ENCODE measurements at places on chromosomes 11 and 22.
A peak's percentile ranks its signal among the peaks of the same experiment; 100 is the strongest.

DNA sequence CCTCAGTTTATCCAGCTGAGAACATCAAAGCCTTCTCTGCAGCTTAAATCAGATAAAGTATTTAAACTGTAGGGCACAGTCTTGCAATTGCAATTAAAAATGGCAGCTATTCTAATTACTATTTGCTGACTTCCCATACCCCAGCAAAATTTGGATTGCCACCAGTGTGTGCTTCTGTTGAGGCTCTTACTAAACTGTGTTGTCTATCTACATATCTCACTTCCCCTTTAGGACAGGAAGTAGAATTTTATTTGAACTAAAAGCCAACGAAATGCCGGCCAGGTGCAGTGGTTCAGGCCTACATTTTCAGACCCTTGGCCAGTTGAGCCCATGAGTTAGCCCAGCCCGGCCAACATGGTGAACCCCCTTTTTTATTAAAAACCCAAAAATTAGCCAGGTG, 7.1 kb downstream of the SAA4 start:
- DNase-seq, result peak; percentile 81

DNA sequence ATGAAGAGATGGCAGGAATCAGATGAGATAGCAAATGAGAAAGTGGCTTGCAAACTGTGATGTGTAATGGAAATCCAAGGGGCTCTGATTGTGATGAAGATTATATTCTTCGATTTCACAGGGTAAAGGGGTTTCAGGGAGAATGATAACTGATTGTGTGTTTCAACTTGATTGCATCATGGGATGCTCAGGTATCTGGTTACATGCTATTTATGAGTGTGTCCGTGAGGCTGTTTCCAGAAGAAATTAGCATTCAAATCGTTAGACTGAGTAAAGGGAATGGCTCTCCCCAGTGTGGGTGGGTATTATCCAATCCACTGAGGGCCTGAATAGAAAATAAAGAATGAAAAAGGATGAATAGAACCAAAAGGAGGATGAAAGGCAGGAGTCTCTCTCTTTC, 278.7 kb upstream of the LARGE1 start:
- no peak for DNase-seq

DNA sequence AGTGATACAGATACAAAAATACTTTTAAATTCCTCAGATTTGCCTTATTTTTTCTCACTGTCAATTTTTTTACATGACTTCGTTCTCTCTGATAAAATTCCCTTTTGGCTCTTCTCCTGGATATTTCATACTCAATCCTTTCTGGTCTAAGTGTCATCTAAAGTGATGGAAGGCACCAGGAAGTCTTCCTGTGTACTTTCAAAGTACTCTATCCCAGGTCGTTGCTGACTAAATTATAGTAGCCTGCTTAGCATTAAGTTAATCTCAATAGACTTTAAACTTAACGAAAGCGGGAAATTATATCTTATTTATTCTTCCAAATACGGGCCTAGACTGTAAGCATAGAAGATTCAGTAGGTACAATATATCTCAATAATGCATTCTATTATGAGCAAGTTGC, 67.8 kb downstream of the CASP12 start:
- DNase-seq, result no peak

- no peak for DNase-seq
Measured at GRCh38 chr22:23789121-23789520, 2.4 kb downstream of the SMARCB1 start.

- DNase-seq, result no peak
Measured at GRCh38 chr11:66835768-66836405, 7.4 kb upstream of the RCE1 start.

GRCh38 chr11:116865696-116866095, 28.3 kb upstream of the APOA1 start:
- no peak for DNase-seq

- DNase-seq, result no peak
Measured at GRCh38 chr11:48062649-48063048, 82.3 kb downstream of the PTPRJ start.

DNA sequence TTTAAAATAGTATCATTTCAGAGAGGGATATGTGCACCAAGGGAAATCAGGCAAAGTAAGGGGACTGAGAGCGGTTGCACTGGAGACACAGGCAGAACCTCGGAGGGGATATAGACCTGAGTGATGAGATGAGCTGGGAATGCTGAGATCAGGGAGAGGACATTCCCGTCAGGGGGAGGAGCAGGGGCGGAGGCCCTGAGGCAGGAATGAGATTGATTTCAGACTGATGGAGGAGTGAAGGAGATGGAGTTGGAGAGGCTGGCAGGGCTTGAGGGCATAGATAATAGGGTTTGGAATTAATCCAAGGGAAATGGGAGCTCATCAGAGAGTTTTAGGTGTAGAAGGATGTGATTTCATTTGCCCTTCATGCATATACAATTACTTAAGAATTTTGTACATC, 13.2 kb downstream of the CD6 start:
- no peak for DNase-seq

DNA sequence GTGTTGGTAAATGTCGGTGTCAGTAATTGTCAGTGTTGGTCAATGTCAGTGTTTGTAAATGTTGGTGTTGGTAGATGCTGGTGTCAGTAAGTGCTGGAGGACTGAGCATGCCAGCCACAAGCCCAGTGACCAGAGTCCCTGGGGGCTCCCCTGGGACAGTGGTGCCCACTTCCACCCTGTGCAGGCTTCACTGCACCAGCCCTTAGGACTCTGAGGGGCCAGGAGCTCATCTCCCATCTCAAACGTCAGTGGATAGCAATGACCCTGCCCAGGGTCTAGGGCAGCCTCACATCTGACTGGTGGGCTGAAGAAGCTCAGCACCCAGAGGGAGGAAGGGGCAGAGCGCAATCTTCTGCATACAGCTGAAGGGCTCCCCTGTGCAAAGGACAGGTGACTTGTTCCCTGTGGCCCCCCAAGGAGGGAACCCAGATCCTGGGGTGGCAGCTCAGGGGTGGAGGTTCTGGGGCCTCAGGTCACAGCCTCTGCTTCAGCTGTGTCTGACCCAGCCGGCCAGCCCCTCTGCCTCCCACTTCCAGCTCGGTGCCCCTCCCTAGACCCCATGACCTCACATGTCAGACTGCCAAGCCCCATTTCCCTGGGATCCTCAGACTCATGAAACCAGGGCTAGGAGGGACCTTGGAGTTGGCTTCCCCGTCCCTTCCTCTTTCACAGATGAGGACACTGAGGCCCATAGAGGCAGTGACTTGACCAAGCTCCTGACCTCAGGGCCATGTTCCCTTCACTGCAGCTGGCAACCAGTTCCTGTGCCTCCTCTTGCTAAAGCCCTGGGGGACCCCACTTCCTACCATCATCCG, 138.4 kb downstream of the CRYBB2 start:
- DNase-seq, result no peak

DNA sequence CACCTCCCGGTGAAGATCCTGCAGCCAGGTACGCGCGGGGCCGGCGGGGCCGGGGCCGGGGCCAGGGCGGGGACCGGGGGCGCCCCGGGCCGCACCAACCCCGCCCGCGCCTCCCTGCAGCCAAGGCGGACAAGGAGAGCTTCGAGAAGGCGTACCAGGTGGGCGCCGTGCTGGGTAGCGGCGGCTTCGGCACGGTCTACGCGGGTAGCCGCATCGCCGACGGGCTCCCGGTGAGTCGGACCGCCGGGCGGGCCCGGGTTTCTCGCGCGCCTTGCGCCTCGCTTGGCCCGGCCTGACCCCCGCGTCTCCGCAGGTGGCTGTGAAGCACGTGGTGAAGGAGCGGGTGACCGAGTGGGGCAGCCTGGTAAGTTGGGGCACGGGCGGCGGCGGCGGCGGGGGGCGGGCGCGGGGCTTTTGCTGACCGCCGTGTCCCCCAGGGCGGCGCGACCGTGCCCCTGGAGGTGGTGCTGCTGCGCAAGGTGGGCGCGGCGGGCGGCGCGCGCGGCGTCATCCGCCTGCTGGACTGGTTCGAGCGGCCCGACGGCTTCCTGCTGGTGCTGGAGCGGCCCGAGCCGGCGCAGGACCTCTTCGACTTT, 531 bp downstream of the PIM3 start:
- DNase-seq, result peak; percentile 51

DNA sequence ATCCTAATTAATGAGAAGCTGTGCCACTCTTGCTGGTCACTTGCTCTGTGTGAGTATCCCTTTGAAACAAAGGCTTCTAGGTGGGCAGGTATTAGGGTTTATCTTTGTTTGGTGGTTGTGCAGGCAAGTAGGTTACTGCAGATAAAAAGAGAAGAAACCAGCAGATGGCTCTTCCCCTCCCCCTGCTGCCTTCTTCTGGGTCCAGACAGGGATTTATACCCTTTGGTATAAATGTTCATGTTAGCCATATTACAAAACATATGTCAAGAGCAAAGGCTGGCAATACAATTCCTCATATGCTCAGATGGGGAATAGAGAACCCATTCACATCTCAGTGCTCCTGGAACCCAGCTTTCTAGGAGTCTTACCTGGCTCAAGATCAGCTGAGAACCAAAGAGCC, 109.9 kb downstream of the NAV2 start:
- DNase-seq, result no peak

DNA sequence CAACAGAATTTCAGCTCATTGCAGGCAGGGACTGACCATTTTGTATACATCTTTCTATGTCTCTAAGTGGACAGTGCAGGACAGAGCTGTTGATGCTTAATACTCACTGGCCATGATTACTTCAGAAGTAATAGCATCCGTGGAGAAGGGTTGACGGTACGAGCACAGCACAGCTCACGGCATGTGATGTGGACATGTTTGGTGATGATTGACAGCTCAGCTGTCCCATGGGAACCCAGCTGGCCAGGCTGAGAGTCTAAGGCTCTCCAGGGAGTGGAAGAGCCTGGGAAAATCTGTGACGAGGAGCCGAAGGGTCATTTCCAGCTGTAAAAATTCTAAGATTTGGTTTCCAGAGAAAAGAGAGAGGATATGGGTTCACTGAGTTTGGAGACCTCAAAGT, 198.2 kb downstream of the SNX19 start:
- no peak for DNase-seq

DNA sequence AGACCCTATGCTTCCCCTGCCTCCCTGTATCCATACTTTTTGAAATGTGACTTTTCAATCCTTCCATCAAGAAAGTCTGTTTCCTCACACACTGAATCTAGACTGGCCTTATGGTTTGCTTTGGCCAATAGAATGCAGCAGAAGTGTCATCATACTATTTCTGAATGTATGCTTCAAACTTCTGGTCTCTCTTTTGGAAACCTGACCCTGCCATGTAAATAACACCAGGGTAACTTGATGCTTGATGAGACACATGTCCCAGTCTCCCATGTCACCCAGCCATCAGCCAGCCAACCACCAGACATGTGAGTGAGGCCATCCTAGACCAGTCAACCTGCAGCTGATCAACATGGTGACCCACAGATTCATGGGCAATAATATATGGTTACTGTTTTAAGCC, 29.7 kb upstream of the CAVIN3 start:
- no peak for DNase-seq

DNA sequence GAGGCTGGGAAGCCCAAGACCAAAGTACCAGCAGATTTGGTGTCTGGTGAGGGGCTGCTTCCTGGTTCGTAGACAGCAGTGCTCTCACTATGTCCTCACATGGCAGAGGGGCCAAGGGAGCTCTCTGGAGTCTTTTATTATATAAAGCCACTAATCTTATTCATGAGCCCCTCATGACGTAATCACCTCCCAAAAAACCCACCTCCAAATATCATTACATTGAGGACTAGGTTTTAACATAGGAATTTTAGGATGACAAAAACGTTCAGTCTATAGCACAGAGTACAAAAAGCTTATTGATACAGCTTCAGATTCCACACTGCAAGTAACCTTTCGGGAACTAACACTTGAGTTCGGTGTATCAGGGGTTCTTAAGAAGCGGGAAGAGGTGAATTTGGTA, 4.1 kb upstream of the MS4A18 start:
- DNase-seq, result no peak

DNA sequence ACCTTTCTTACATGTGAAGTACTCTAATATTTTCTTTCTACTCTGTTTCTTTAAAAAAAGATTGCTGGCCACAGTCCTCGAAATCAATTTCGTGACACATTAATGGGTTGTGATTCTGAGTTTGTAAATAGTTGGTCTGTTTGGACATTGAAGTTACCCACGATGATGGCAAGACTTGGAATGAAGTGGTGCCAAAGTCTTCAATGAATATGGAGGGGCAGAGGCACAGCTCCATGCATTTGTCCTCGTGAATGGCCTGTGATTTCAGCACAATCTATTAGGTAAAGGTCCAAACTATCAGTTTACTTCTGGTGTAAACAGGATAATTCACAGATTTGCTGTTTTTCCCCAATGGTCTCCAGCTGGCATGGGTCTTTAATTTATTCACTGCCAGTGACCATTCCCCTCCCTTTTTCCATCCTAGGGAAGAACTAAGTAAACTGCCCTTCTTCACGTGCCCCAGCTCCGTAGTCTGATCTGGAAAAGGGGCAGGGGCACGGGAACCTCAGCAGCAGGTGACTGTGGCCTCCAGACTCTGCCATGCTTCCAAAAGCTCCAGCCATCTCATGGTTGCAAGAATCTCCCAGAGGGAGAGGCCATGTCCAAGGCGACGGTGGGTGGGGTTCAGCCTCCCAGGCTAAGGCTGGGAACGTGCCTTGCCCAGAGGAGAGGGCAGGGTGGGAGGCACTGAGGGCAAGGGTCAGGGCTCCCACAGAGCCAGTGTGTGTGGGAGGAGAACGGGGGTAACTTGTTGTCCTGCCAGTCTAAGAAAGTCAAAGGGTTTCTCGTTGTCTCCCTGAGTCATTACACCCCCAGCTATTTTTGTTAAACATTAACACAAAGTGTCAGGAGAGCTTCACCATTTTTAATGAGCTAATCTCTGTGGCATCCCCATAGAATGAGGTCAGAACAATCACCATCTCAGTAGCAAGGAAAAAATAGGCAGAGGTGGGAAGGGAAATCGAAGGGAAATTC, 16.9 kb upstream of the PEX26 start:
- DNase-seq, result no peak

DNA sequence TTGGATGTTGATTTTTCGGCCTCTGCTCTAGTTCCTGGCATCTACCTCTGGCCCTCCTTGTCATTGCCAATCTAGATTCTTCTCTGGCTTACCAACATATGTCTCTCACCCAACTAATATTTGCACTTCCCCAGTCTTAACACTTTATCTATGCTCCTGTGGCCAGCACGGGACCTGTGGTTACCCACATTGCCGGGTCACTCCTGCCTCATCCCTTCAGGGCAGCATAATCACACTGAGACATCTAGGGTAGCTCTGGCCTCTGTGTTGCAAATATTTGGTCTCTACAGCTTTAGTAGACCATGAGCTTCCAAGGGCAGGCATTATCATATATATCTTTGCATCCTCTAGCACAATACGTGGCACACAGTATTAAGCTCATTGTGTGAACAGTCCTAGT, 182.0 kb upstream of the ARHGAP20 start:
- DNase-seq, result no peak

All from RPMI8226 (cell line).